Mammary epithelial cell (primary cell): ENCODE measurements at places on chromosomes 1 and 21.

DNA sequence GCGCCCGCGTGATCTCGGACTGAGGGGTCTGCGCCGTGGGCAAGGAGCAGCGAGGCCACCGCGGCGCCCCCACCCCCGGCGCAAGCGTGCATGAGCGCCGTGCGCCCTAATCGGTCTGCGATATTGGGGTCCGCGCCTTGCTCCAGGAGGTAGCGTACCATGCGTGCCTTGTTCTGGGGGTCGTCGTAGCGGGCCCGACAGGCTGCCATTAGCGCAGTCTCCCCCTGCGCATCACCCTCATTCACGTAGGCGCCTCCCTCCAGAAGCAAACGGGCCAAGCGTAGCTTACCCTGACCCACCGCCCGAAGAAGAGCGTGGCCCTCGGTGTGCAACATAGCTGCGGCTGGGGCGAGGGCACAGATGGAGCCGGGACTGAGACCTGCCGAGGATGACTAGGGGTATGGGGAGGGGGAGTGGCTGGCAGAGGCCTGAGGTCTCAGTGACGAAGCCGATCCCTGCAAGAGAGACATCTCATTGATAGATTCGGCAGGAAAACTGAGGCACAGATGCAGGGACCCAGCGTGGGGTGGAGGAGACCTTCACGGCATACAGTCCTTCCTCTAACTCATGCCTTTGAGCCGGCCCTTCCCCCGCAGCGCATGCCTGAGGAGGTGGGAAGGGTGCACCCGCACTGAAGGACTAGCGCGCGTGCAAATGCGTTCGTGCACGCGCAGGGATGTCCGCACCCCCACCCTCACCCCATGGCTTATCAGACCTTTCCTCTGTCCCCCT lies 2.8 kb downstream of the ANKRD34A start:
- DNase-seq, result no peak

DNA sequence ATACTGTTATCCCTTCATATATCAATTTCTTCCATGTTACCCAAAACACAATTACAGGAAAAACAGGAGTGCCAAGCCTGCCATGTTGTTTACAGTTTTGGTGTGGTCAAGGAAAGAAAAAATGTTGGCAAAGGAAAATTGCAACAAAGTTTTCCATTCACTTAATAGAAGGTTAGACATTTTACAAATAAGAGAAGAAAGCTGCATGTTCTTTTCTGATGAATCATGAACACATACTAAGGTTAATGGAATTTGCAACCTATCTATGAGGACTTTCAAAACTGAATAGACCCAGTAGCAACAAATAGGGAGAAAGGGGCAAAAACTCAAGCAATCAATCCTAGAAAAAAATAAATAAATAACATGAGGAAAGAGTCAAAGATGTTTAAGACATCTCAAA lies 556.7 kb downstream of the DPYD start:
- peak; percentile 35 for DNase-seq

DNA sequence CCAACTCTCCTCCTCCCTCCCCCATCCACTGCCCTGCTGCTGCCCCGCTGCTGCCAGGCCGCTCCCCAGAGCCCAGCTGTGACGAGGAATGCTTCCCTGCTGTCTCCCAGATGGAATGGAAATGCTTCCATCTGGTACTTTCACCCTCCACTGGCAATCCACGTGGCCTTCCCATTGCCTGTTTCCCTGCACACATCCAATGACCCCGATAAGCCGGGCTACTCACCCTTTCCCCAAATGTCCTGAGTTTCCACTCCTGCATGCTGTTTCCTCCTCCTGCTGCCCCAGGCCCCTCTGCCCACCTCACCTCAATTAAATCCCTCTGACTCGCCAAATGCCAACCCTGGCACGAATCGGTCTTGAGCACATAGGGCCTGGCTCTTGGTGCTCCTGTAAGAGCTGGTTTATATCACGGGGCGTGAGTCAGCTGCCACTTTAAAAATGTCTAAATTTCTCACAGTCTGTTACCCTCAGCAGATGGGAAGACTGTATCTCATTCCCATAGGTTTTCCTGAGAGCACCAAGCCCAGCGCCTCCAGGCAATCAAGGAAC lies 36.4 kb downstream of the MRAP start:
- DNase-seq, result no peak

- DNase-seq, result no peak
Measured at GRCh38 chr1:155007251-155007828, 4.7 kb downstream of the ZBTB7B start.

- DNase-seq, result no peak
Measured at GRCh38 chr1:77342745-77343144, 60.9 kb downstream of the AK5 start.

DNA sequence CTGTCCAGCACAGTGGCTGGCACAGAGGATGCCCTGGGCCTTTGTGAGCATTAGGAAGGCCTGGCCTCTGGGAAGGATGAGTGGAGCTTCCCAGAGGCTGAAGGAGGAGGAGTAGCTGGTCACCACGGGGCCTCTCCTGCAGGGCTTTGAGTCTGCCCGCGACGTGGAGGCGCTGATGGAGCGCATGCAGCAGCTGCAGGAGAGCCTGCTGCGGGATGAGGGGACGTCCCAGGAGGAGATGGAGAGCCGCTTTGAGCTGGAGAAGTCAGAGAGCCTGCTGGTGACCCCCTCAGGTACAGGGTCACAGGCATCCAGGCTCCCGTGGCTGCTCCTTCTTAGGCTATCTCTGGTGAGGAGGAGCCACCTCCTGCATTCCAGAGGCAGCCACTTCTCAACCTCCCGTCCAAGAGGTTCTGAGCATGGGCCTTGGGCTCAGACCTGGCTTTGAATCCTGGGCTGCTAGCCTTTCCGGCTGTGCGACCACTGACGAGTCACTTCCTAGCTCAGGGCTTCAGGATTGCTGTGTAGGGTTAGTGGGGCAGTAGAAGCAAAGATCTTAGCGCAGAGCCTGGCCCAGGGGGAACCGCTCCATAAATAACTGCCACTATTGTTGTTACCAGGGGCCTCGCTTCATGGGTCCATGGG lies 14.0 kb downstream of the SESN2 start:
- DNase-seq, result no peak

DNA sequence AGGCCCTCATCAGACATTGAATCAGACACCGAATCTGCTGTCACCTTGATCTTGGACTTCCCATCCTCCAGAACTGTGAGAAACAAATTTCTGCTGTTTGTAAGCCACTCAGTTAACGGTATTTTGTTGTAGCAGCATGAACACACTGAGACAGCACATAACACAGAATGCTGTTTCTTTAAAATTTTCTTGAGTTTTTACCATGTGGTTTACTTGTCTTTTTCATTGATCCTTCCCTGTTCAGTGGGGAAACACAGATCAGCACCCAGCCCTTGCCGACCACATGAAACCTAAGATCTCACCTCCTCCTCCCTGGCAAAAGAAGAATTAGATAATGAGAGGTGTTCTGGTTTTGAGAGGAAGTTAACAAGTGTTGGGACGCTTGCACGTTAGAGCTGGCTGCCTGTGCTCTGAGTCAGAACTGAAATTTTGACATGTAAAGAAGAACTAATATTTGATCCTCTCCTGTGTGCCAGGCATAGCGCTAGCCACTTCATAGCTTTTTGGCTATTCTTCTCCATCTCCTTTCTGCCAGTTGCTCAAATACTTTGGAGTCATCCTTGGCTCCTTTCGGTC lies 179.6 kb downstream of the DHRS3 start:
- DNase-seq, result peak; percentile 37

- DNase-seq, result peak; percentile 81
Measured at GRCh38 chr1:205301205-205301821, 20.2 kb downstream of the NUAK2 start.

- no peak for DNase-seq
Measured at GRCh38 chr1:17488995-17489767, 49.7 kb upstream of the RCC2 start.

- no peak for DNase-seq
Measured at GRCh38 chr1:54950006-54950368, 30.4 kb upstream of the TMEM61 start.

DNA sequence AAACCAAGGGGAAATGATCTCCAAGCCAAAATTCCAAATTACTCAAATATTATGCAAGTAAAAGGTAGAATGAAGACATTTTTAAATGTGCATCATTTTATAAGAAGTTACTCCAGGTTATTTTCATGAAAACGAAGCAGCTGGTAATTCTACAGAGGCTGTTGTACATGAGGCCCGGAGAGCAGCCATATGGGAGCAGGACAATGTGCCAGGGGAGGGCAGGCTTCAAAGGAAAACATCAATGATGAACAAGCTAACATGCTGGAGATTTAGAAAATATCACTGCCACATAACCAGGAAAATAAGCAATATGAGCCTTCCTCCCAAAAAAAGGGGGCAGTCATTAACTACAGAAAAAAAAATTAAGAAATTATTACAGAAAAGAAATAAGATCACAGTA lies 109.1 kb downstream of the TIAM1 start:
- DNase-seq, result no peak

DNA sequence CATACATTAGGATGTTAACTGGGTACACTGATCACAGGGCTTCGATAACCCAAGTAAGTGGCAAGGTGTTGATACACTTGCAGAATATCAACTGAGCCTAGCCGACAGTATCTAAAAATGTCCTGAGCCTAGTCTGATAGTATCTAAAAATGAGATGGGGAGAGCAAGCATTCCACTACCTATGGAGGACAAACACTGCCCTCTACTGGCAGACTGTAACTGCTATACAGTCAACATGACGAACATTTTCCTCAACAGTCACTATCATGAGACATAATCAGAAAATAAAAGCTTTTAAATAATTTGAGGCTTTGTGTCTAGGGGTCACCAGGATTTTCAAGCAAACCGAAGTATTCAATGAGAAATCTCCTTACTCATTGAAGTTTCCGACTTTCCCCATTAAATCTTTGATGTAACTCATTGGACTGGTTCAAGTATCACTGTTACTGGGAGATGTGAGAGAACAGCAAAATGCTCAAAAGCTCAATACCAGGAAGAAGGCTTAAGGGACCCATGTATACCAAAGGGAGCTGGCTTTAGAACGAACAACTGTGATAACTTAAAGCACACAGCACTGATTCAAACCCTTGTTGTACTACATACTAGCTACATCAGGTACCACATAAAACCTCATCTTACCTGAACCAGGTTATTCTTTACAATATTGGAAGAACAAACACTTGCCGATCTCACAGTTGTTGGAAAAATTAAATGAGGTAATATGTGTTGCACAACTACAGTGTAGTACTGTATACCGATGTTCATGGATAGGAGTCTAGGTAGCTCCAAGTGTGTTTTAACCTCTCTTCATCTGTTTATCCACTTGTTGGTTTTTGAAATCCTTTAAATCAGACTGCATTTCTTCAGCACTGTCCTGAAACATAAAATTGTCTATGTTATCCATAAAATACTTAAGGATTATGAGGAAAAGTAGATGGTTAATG lies 31.1 kb upstream of the SLC45A3 start:
- DNase-seq, result peak; percentile 55

DNA sequence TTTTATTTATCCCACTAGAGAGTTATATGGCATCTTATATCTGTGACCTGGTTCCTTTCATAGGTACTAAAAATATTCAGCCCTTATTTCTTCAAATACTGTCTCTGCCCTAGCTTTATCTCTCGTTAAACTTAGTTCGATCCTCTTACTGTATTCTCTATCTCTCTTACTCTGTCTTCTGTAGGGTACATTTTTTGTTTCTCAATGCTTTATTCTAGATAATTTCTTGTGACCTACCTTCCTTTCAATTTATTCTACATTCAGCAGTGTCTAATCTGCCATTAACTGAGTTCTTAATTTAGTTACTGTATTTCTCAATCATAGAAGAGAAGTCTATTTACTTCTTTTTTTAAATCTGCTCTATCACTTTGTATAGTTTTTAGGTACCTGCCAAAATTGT lies 1.8 kb upstream of the ZFP69 start:
- no peak for DNase-seq

GRCh38 chr1:116712510-116712909 lies 41.7 kb upstream of the CD2 start:
- no peak for DNase-seq

- DNase-seq, result no peak
Measured at GRCh38 chr1:223717695-223718363, 5.5 kb downstream of the CAPN2 start.

GRCh38 chr1:190633488-190633887 lies 155.8 kb upstream of the BRINP3 start:
- DNase-seq, result no peak

DNA sequence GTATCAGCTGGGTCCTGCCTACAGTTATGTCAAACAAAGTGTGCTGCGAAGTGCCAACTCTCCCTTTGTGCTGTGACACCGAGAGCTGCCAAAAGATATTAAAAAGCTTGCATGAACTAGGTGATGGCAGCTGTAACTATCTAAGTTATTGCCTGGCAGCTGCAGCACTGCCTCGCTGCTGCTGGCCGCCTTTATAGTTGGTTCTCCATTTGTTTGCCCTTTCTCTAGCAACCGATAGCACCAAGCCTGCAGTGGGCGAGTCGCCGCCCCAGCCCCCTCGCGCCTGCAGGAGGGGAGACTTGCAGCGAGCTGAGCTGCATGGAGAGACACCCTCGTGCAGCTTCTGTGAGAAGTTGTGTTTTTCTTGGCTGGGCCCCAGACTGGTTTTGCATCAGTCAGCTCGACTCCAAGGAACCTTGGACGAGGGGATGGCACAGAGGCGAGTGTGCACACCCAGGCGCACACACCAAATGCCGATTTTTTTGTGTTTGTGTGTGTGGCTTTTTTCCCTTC lies 330.6 kb downstream of the RPS6KC1 start:
- no peak for DNase-seq

- DNase-seq, result no peak
Measured at GRCh38 chr1:20948101-20948500, 161.0 kb upstream of the HP1BP3 start.

DNA sequence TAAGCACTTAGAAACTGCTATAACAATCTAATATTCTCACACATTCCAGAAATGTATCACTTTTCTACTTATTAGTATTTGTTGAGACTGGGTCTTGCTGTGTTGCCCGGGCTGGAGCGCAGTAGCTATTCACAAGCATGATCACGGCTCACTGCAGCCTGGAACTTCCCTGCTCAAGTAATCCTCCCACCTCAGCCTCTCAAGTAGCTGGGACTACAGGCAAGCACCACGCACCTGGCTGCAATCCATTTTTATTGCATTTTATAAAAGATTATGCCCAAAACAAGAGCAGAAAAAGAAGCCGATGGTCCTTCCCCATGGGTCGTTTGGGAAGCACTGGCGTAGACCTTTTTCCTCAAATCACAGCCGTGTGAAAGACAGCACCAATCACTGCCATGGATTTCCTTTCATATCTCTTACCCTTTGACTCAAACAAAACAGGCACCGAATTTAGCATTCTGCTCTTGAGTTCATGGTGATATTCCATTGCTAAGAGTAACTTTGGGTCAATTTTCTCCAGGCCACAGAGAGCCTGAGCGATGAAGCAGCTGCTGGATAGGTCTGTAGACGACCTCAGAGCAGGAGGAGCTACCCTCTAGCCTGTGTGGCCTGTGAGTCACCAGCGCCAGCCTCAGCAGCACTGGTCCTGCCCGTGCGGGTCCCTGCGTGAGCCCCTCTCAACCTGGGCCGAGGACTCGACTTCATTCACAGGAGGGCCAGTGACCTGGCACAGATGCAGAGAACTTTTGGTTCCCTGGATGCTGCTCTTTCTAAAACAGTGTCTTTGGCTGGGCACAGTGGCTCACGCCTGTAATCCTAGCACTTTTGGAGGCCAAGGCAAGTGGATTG lies 80.8 kb downstream of the PIK3CD start:
- DNase-seq, result no peak

GRCh38 chr1:205438213-205439158 lies 16.6 kb upstream of the LEMD1 start:
- peak; percentile 53 for DNase-seq
